ENCODE measurements at places on chromosomes 4 and X.
A peak's percentile ranks its signal among the peaks of the same experiment; 100 is the strongest.

DNA sequence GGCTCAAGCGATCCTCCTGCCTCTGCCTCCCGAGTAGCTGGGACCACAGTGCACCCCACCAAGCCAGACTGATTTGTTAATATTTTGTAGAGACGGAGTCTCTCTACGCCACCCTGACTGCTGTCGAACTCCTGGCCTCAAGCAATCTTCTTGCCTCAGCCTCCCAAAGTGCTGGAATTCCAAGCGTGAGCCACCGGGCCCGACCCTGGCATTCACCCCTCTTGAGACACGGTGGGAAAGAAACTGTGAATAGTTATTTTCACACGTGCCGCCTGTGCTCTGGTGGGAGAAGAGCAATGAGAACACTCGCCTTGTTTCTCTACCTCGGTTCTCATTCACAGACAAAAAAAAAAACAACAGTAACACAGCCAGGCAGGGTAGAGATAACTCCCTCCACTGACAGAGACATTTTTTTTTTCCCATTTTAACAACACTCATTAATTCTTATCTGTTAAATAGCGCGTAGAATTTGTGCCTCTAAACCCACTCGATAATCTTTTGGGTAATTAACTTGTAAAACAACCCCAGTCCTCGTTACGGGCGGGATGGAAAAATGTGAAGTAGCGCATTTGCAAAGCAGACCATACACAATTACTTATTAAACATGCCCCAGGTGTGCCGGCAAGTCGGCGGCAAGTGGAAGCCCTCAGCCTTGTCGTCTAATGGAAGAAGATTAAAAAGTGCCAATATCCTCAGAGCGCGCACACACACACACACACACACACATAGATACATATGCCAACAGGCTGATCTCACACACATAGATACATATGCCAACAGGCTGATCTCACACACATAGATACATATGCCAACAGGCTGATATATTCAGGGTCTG is 103.3 kb downstream of the DHRSX start:
- DNase-seq: no peak

- peak; percentile 48 for DNase-seq
These were observed 249.2 kb downstream of the TENM3 start for GRCh38 chr4:182492423-182492822.

DNA sequence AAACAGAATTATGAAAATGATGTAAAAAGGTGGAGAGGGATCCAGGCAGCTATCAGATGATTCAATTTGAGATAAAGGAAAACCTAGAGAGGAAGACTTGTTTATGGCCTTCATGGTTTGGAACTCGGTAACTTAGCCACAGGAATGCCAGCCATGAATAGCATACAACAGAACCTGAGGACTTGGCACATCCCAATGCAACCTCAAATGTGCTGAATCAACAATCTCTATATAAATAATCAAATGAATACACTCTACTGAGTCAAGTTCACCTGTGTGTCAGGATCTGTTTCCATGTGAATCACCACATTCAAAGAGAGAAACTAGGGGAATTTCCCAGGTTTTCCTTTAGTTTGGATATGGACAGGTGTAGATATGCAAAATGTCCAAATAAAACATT is 86.9 kb downstream of the MBNL3 start:
- no peak for DNase-seq

DNA sequence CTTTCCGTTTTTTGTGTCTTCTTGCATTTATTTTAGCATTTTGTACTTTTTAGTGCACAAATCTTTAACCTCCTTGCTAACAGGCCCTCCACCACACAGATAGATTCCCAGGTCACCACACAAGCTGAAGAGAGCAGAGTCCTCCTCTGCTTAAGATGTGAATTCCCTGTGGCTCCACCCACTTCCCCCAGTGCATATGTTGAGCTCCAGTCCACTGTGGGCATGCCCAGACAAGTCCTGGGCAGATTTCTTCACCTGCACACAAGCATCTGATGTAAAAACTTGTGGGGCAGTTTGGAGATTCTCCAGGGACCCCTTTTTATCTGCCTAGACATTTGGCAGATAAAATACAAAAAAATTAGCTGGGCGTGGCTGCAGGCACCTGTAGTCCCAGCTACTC is 19.8 kb upstream of the PASD1 start:
- DNase-seq: no peak

DNA sequence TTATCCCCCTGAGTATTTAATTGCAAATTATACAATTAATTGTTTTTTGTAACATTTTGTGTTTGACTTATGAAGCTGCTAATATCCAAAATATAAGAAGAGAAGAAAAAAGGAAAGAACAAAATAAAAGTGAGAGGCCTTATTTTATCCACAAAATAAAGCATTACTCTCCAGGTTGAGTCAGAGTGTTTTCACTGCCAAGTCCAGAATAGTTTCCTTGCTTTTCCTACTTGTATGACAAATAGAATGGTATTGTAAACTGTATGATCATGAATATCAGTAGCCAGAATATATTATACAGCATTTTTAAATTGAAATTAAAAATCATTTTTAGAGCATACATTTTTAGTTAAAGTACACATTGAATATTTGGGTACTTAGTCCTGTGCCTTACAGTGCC is 237.8 kb downstream of the NDST4 start:
- DNase-seq: no peak

GRCh38 chr4:71938776-71939175 is 93.0 kb upstream of the NPFFR2 start:
- DNase-seq: no peak
